ENCODE measurements at places on chromosomes 3 and 15.
A peak's percentile ranks its signal among the peaks of the same experiment; 100 is the strongest.

DNA sequence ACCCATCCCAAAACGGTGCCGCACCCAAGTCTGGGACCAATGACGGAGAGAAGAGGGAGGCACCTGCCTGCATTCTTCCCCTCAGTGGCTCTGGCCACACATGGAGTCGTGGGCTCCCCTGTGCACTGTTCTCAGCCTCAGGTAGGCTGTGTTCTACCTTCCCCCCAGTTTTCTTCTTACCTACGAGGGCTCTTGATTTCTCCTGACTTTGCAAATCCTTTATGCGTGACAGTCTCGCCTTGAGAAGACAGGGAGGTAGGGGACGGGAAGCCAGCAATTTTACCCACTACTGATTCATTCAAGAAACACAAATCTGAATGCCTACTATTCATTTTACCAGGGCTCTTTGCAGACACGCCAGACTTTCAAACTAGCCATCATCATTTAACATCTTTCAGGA is 261.3 kb upstream of the NSMCE3 start:
- DNase-seq = no peak

- no peak for DNase-seq
Measured at GRCh38 chr3:123350971-123351370, 97.9 kb downstream of the ADCY5 start.

- DNase-seq = no peak
Measured at GRCh38 chr3:50676031-50676705, 1.4 kb downstream of the DOCK3 start.

- DNase-seq = no peak
Measured at GRCh38 chr3:194386066-194386465, 13.0 kb downstream of the GP5 start.

DNA sequence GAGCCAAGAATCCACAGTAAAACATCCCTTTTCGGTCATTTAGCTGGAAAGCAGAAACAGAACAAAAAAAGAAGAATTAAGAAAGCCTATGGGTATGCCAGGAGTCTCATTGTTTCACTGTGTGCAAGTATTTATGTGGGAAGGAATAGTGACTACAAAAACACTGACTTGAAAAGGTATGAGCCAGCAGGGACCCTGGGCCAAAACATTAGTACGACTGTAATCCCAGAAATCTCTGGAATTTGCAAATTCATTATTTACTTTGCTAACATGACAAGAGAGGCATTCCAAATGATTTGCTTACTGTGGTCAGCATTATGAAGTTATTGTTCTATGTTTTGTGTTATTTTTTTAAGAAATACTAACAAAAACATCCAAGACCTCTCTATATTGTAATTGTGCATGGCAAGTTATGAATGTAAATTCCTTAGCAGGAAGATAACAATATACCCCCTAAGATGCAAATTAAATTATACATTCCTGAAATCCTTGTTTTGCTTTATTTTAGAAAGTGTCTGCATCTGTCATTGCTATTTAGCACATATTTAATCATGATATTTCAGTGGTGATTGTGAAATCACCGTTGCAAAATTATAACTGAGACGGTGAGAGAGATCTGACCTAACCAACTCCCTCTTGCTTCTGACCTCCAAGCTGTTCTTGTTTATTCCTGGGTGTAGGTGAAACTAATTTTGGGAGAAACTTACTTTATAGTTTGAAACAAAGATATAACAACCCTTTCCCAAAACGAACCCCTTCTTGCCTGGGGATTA is 299.2 kb downstream of the ZPLD1 start:
- no peak for DNase-seq

DNA sequence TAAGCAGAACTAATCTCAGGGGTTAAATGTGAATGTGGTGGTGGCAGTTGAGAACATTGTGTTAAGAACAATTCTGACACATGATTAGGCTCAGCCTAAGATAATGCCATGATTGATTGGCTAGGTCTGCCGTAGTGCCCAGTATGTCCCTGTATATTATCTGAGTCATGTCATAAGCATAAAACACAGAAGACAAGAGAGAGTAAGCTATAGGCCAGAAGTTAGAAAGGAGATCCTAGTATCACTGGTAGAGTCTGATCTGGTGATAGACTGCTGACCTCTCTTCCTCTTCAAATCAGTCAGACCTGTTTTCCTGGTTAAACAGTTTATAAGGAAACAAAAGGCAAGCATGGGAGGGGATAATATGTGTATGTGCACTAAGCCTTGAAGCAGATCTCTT is 30.1 kb upstream of the ATP8B4 start:
- DNase-seq = no peak

DNA sequence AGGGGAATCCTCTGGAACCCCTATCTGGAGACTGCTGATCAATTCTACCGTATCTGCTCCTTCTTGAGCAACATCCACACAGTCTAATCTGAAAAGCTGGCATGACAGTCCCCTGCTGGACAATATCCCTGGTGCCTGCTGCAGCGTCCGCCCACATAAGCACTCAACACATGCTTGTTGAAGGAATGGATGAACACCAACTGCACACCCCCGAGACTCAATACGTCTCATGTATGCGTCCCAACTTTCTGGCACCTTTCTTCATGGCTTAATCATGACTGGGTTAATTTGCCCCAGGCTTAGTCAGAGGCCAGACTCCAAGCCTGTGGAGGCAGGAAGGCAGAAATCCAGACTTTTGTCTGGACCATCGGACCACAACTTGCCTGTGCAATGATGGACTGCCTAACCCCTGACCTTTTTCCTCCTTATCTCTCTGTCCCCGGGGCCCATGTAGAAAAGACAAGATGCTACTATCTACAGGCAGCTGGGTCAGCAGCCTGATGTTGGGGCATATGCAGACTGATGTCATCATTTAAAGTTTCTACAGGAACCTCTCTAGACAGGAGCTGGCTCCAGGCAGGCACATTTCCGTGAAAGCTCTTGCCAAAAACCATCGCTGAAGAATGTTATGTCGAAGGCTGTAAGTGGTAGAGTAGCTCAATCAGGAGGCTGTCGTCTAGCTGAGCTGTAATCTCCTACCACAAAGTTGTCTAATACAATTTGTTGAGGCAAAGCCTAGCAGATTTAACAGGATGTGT is 114.1 kb upstream of the TPM1 start:
- DNase-seq = peak; percentile 35

DNA sequence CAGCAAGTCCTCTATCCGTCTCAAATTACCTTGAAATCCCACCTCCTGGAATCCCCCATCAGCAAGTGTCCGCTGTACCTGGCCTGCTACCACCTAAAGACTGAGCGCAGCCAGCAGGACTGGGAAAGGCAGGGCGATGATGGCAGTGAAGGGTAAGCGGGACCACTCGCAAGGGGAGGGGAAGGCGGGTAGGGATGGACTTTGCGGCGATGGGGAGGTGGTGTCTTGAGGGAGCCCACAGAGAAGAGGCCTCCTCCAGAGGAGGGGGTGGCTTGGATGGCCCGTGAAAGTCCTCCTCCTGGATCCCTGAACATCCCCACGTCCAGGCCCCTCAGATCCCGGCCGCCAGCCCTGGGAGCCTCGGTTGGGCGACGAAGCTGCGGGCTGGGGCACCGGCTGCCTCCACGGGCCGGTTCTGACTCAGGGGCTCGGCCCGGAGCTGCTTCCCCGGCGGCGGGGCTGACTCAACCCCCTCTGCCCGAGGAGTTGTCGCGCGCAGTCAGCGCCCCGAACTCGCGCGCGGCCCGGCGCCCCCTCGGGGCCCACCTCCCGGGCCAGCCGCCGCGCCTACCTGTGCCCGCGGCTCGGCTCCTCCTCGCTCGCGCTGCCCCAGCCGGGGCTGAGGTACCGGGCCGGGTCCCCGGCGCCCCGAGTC is 512 bp downstream of the LARP6 start:
- DNase-seq = peak; percentile 54

DNA sequence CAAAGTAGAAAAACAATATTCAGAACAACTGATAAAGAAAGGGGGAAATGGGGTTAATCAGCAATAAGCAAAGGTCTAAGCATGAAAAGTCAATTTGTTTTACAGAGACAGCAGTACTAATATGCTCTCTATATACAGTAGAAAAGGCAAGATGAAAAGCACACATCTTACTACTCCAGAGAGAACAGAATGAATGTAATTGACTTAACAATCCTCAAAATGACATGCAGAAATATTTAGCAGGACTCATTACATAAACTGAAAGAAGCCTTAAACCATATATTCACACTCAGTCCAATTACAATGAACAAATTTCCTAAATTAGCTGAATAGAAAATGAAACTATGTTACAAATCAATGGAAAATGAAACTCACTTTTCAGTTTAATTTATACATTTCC is 319.8 kb downstream of the SUCLG2 start:
- no peak for DNase-seq

- no peak for DNase-seq
Measured at GRCh38 chr3:175416600-175416999, 557.5 kb downstream of the NAALADL2 start.

DNA sequence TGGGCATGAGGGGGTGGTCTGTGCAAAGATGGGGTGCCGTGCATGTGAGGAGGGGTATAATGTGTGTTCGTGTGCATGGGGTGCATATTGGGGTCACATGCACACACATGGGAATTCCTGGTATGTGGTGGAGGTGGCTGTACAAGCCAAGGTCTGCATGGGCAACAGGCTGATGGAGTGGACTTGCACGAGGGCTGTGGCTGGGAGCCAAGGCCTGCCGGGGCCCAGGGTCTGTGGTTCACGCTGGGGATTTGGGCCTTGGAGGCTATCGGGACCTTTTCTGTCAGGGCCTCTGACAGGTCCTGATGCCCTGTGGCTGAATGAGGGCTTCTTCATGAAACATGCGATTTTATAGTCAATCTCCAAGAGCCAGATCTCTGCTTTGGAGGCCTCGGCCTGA is 9.8 kb upstream of the PLXND1 start:
- no peak for DNase-seq

DNA sequence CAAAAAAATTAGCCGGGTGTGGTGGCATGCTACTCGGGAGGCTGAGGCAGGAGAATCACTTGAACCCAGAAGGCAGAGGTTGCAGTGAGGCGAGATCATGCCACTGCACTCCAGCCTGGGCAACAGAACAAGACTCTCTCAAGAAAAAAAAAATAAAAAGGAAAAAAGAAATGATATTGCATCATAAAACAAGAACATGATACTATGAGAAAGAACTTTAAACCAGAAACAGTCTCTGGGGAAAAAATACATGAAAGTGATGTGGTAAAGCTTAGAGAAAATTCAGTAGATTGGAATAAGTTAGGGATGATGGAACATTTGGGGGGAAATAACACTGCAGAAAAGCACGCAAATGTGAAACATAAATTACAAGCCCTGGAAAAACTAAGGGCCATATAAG is 54.7 kb downstream of the CRYGS start:
- DNase-seq = no peak

- no peak for DNase-seq
Measured at GRCh38 chr3:158802409-158803268, 785 bp downstream of the MFSD1 start.

DNA sequence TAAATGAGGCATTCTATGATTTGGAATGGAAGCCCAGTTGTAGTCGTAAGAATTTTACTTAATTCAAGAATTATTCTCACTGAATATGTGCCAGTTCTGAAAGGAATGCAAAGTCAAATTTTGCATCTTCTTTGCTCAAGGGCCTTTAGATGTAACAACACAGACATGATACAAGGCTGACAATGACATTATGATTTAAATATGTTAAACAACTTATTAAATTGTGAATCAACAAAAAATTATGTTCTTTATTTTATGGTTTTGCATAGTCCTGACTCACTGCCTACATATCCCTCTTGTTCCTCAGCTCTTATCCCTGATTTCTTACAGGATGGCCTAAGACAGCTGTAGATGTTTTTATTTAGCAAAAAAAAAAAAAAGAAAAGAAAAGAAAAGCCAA is 170.9 kb upstream of the NR2E3 start:
- DNase-seq = no peak

DNA sequence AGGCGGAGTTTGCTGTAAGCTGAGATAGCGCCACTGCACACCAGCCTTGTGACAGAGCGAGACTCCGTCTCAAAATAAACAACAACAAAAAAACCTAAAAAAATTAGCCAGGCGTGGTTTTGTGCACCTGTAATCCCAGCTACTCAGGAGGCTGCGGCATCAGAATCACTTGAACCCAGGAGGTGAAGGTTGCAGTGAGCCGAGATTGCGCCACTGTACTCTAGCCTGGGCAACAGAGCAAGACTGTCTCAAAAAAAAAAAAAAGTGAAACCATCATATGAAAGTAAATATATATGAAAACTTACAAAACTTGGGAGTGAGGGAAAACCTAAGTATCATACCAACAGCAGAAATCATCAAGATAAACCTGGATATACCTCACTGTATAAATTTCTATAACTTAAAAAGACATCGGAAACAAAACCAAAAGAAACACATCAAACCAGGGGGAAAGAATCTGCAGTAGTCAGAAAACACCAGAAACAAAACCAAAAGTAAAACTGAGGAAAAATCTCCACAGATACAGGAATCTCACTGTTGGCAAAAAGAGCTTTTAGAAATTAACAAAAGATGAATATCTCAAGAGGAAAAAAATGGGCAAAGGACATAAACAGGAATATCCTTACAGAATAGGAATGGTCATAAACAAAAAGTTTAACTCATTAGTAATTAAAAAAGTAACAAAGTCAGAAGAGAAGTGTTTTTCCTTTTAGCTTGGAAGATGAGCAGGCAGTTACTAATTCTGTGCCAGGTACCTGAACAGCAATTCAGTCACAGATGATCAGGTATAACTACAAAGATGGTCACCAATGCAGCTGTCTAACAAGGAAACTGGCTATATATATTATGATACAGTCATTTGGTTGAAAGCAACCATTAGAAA is 41.3 kb downstream of the ETV5 start:
- no peak for DNase-seq

All from T1000 (cell line).